ENCODE measurements at places on chromosomes 16 and 17.

- no peak for DNase-seq
Measured at GRCh38 chr16:74771656-74772315, 2.8 kb downstream of the FA2H start.

GRCh38 chr17:6654841-6655731 lies 3.5 kb downstream of the C17orf100 start:
- no peak for DNase-seq

DNA sequence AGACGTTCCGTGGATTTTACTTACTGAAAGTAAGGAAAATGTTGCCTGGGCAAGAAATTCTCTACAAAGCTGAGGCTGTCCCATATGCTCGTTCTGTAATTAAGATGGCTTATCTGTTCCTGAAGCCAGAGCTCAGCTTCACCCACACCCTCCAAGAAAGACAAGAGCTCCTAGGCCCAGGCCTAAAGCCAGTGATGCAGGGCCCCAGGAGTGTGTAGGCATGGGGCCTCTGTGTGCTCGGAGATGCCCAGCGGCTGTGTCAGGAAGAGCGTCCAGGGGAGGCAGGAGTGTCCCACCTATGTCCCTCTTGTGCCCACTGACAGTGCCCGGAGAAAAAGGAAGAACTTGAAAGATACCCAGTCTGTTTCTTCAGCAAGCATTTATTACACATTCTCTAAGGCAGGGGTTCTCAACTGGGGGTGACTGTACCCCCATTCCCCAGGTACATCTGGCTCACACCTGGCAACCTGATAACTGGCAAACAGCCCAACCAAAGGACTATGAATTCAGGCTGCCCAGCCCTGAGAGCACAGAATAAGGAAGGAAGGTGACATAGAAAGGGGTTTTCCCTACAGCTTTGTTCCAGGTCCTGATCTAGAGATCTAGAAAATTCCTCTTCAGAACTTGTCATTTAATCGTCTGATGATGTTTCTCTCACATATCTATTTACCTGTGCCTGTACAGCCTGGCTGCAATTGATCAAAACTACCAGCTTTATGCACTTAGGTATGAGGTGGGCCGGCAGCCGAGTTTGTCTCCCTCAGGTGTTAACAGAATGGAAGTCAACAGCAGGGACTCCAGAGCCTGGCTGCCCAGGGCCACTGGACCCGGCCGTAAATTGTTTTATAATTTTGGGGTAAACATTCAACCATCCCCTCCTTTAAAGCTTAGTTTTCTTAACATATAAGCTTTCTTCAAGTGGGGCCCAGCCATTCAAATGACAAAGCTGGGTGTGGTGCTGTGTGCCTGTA lies 12.0 kb downstream of the SNN start:
- DNase-seq: no peak

- DNase-seq: no peak
Measured at GRCh38 chr17:83084214-83084613, 4.8 kb downstream of the METRNL start.

- DNase-seq: no peak
Measured at GRCh38 chr17:2111691-2112090, 56.8 kb downstream of the HIC1 start.

DNA sequence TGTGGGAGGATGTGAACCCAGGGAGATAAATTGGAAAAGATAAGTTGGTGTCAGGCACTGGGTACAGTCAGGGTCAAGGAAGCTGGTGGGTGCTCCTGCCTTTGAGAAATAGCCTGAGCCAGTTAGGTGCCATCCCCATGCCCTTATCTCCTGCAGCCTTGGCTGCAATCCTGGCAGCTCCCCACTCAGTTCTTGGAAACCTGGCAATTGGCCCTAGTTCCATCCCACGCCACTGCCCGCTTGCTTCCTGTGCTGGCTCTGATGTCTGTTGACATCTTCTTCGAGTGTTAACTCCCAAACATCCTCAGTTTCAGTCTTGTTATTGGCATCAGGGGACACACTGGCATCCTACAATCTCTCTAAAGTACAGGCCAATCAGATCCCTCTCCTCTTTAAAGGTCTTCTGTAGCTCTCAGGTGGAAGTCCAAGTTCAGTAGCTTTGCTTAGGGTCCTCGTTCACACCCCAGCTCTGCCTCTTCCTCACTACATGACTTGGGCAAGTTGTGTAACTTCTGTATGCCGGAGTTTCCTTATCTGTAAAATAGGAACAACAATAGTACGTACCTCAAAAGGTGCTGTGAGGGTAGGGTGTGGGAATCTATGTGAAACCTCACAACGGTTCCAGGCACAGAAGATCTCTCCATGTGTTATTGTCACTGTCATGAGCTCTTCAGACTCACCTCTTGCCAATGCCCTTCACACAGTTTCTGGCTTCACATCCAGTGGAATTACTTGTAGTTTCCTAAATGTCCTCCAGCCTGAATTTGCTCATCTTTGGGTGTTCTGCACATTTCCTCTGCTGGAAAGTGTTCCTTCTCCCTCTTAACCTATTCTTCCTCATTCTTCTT lies 13.5 kb upstream of the PRKAR1A start:
- DNase-seq: no peak

DNA sequence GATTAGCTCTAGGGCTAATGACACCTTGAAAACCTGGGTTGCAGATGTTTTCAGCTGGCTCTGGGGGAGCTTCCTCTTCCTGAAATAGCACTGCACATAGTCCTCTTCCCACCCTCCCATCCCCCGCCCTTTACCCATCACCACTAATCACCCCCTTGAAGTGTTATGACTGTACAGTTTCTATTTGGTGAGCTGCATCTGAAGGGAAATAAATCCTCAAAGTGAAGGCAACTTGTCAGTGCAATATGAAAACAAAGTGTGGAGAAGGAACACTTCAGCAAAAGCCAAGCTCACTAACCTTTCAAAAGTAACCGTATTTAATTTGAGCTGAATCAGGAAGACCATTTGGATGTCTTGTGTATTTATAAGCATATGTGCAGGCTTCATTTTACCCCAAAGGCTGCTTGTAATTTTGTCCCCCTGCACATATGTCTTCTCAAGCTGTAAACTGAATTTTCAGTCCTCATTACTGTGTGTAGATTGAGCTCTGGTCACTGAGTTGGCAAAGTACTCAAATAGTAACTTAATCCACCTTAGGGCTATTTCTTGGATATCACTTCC lies 44.1 kb upstream of the CA10 start:
- no peak for DNase-seq

DNA sequence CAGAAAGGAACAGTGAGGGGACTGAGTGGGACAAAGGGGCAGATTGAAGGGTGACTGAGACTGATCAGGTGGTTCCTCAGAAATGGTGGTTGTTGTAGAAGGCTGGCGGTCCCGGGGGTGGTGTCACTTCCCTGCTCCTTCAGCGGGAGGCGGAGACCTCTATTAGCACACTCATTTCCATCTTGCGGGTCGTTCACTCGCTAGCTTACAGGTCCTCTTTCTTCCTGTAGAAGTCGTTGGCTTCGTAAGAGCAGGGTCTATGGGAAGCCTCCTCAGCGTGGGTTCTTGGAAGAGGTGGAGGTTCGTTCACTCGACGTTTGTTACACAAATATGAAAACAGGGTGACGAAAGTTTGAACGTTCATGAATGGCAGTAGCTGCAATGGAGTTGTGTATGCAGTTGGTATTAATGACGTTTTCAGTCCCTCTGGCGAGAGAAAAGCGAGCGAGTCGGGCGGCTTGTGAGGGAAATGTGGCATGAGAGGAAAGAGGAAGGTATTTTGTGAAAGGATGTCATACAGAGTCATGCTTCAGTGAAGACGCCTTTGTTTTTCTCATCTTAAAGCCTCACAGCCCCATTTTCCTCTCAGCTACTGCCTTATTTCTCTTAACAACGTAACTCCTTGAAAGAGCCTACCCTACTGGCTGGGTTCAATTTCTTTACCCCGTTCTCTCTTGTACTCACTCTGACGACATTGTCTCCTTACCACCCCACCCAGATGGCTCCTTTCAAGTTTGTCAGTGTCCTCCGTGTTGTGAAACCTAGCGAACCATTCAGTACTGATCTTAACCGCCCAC lies 667 bp downstream of the EFCAB13 start:
- no peak for DNase-seq

GRCh38 chr16:83350481-83350880 lies 457.3 kb upstream of the HSBP1 start:
- DNase-seq: no peak

DNA sequence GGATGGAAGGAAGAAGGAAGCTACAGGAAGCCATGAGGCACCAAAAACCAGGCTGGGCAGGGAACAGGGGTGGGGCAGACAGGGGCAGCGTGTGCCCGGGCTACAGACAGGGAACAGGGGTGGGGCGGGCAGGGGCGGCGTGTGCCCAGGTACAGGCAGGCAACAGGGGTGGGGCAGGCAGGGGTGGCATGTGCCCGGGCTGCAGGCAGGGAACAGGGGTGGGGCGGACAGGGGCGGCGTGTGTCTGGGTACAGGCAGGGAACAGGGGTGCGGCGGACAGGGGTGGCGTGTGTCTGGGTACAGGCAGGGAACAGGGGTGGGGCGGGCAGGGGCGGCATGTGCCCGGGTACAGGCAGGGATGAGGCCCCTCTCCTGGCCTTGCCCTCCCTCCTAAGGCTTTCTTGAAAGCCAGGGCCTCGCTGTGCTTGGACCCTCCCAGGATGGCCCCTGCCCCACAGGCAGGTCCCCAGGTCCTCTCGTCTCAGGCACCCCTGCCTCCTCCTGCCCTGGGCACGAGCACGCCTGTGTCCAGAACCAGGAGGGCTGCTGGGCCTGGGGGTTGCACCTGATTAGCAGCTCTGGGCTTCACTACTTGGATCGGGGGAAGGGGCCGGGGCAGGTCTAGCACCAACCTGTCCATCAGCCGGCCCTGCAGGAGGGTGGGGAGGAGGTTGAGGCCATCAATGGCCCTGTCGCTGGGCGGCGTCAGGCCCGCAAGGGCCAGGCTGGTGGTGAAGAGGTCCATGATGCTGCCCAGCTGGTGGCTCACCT lies 14.5 kb upstream of the APRT start:
- no peak for DNase-seq

- DNase-seq: no peak
Measured at GRCh38 chr17:9926150-9926804, 21.2 kb upstream of the RCVRN start.

DNA sequence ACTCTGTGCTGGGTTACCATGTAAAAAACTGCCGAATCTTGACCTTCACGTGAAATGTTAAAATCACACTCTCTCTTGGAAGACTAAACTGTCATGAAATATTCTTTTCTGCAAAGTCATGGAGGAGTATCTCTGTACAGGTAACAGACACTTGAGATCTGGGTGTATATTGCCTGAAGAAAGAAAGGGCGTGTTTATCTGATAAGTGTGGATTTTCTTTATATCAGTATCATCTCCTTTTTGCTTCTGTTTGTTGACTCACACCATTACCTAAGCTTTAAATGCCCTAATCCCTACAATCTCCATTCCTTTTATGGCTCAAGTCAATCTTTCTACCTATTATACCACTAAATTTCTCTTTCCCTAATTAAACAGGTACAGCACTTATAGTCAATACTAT lies 673.2 kb upstream of the SOX9 start:
- no peak for DNase-seq

DNA sequence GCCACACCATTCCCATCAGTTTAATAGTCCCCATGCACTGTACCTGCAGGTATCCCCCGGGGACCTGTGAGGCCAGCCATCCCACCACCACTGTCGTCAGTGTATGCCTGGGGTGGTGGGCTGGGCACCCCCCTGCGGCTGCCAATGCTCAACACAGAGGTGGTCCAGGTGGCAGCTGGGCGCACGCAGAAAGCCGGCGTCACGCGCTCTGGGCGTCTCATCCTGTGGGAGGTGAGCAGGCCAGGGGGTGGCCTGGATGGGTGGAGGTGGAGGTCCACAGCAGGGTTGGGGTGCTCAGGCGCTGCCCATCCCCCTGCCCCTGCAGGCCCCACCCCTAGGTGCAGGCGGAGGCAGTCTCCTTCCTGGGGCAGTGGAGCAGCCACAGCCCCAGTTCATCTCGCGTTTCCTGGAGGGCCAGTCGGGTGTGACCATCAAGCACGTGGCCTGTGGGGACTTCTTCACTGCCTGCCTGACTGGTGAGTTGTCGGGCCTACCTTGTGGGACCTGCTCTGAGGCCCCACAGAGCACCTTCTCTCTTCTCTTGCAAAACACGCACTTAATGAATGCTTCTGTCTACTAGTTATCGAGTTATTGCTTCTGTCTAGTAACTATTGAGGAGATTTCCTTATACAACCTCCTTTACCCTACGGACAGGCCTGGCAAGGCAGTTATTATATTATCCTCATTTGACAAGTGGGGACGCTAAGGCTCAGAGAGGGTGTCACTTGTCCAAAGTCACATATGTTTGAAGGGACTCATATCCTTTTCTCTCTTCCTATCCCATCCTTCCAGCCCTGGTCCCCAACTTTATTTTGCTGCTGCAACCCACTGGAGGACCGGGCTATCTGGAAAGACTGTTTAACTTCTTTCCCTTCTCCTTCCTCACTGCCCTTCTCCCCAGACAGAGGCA lies 5.8 kb upstream of the TRAF4 start:
- no peak for DNase-seq

GRCh38 chr17:40178021-40178601 lies 841 bp downstream of the RAPGEFL1 start:
- no peak for DNase-seq

GRCh38 chr16:50265716-50266336 lies 525 bp upstream of the ADCY7 start:
- DNase-seq: no peak

- DNase-seq: no peak
Measured at GRCh38 chr17:82242977-82243647, 14.3 kb downstream of the SLC16A3 start.

DNA sequence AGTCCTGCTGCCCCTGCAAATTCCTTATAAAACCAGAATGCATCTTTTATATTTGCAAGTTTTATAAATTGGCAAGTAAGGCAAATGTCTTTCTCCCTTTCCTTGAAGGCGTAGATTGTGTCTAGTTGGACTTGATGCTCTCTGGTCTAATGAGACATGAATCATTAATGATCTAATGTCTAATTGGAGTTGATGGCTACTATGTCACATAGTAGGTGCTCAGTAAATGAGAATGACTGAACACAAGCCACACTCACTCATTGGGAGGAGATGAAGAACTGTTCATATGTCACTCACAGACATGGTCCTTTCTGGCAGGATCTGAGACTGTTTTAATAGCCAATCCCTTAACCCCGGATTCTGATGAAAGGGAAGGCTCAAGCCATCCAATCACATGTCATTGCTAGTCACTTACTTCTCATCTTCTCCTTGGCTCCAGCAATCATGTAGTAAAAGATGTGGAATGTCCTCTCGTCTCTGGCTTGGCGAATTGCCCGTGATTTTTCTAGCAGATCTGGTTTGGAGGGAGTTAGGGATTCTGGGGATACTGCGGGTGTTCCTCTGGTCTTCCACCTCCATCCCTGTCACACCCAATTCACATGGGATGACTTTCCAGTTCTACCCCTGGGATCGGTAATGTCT lies 81.0 kb downstream of the MYH11 start:
- no peak for DNase-seq

- peak; percentile 77 for DNase-seq
Measured at GRCh38 chr16:55465077-55465896, 13.7 kb upstream of the MMP2 start.

GRCh38 chr17:5864741-5865657 lies 205.2 kb upstream of the WSCD1 start:
- no peak for DNase-seq

GRCh38 chr17:68197091-68197996 lies 50.5 kb upstream of the AMZ2 start:
- DNase-seq: no peak

GRCh38 chr17:64075913-64076312 lies 54.0 kb downstream of the ERN1 start:
- DNase-seq: no peak

- no peak for DNase-seq
Measured at GRCh38 chr16:2516391-2517240, 2.9 kb downstream of the ATP6V0C start.

- DNase-seq: no peak
Measured at GRCh38 chr17:57045868-57046704, 39.0 kb upstream of the AKAP1 start.

GRCh38 chr17:12866244-12866643 lies 76.9 kb downstream of the ARHGAP44 start:
- DNase-seq: no peak
